ENCODE measurements at places on chromosomes 6 and 20.

DNA sequence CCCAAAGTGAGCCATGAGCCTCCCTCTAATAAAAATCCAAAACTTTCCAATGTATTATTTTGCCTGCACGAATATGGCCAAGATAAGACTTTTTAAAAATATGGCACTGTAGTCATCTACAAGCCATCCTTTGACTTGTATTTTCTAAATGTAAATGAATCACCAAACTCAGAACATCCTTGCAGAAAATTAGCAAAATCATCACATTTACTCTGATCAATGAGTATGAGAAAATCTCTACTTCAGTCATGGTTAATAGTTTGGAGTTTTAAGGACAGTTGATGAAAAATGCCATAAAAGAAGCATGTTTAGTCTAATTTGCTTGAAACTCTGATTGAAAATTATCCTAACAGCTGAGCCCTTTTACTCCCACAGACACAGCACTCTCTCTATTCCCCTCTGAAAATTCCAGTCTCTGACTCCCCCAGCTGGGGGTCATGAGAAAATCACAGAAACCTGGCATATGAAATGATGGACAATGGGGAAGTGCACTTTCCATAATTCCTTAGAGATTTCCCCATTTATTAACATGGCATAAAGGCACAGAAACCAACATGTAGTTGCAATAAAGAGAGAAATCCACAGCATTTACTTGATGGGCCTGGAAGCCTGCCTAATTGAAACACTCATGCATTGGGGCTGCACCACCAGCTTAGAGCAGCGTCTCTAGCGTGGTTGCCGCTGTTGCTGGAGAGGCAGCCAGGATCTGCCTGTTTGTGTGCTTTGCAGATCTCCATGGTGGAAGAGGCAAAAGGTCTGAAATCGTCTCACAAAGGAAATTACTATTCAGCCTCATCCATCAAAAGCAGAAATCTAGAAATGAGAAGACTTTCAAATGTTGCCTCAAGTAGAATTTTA is 214.0 kb downstream of the WDR27 start:
- DNase-seq = no peak

DNA sequence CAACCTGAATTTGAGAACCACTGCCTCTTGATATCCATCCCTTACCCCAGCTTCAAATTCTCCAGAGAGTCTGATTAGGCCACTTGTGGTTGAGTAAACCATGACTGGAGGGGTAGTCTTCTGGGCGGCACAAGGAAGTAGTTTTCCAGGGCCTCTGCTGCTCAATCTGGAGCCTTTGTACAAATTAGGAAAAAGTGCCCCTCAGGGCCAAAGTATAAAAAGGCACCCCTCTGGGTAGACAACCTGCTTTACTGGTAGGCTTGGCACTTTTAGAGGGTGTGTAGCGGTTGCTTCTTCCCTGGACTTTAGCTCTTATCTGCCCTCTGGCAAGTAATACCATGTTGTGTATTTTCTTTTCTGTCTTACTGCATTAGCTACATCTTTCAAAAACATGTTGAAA is 32.9 kb upstream of the RPL7L1 start:
- no peak for DNase-seq

DNA sequence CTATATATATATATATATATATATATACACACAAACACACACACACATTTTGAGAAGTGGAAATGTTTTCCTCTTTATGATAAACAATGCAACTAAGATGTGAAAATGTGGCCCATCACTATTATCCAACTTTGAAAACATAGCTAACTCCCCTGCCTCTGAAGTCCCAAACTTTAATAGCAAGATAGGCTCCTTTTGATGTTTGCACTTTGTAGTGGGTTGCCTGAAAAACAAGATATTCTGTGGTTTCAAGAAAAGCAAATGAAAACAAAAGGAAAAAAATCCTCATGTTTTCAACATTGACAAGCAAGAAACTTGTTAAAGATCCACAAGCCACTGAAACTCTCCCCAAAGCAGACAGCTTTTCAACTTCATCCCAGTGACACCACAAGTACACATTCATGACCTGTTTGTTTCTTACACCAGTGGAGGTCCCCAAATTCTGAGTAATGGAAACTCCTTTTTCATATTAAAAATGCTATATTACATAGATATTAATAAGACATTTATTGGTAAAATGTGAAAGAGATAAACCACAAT is 90.0 kb downstream of the IPCEF1 start:
- no peak for DNase-seq

- DNase-seq = no peak
Observed at GRCh38 chr6:146974351-146974750, 229.9 kb upstream of the STXBP5 start.

Data from iris pigment epithelial cell (primary cell).